Spinal cord (tissue), 10 donors: ENCODE measurements at places on chromosomes 3 and 15. TPM values are rescaled to one million over a fixed set of nuclear protein-coding genes. Genes with fewer than 3 reads are reported as not detected.

The DNAH12 gene
- 2.8 TPM for total RNA-seq

The DNAJC17 gene
- total RNA-seq, result 47.4 TPM

The CNTN4 gene
- total RNA-seq, result 88.0 TPM

The CDHR4 gene
- 0.28 TPM for total RNA-seq

DNA sequence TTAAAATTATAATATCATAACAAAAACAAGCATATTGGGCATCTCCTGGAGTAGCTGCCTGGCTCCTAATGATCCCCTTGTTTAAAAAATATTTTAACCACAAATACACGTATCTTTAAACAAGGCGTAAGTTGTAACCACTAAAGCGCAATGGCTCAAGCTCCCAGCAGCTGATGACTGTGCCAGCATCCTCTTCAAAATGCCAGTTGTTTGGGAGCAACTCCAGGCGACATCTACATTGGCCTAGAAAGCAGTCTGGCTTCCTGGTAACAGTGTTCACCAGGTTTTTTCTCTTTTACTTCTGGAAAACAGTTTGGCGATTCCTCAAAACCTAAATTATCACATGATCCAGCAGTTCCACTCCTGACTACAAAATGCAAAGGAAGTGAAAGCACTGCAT is 13.8 kb downstream of the PCOLCE2 start:
- no peak for DNase-seq

- no peak for DNase-seq
Measured at GRCh38 chr15:33163816-33164215, 30.7 kb downstream of the FMN1 start.

- DNase-seq, result peak; percentile 50
Measured at GRCh38 chr3:42830437-42831320, 21.4 kb downstream of the ACKR2 start.

DNA sequence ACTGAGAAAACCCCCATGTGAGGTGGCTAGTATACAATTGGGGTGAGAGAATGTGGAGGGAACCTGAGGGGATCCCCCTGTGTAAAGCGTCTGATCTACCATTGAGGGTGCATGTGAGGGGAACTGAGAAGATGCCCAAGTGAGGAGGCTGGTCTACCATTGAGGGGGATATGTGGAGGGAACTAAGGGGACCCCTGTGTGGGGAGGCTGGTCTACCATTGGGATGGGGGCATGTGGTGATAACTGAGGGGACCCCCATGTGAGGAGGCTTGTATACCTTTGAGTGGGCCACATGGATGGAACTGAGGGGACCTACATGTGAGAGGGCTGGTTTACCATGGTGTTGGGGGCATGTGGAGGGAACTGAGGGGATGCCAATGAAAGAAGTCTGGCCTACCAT is 160.8 kb downstream of the FBLN2 start:
- DNase-seq, result no peak

DNA sequence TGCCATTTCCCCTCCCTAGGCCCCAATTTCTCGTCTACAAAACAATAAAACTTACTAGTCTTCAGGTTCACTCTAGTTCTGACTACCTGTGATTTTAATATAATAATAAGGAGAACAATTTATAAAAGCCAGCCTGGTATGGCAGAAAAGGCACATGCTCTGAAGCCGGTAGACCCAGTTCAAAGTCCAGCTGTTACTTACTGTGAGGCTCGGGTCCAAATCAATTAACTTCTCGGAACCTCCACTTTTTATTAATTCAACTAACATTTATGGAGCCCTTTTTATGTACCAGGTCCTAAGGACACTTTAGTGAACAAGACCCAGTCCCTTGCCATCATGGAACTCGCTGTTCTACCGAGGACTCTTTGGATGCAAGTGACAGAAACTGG is 53.8 kb upstream of the SMAD3 start:
- no peak for DNase-seq

DNA sequence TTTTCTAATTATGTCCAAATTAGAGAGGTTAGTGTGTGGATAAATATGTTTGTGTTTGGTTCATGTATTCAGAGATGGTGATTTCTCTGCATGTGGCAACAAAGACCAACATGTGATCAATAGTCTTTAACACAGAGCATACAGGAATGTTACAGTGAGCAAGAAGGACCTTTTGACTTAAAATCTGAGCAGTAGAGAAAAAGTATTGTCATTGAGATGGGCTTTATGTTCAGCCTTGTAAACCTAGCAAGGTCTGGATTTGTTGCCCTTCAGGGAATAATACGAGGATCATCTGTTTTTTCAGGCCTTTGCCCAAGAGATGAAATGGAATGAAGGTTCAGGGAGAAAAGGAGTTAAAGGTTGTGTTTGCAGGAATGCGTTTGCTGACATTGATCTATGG is 161.8 kb upstream of the NECTIN3 start:
- no peak for DNase-seq

DNA sequence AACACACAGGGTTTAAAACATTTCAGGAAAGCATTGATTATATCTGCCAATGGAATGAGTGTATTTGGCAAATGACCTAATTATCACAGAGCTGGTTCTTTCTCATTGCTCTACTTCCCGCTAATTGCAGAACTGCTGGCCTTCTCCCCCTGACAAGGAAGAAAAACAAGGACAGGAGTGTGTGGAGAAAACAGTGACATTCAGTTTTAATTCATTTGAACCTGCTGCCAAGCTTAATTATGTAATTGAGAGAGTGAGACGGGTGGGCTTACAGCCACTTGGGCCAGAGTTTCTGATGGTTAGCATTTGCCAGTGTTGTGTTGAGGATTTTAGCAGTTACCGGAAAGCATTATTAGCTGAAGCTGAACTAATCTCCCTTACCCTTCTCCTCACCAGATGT is 301.4 kb downstream of the RBMS3 start:
- peak; percentile 24 for DNase-seq

- DNase-seq, result peak; percentile 76
Measured at GRCh38 chr3:123042413-123042812, 14.8 kb upstream of the SEMA5B start.

- DNase-seq, result no peak
Measured at GRCh38 chr15:83720468-83720867, 66.5 kb downstream of the ADAMTSL3 start.

GRCh38 chr3:51500632-51501131 is 867 bp upstream of the DCAF1 start:
- DNase-seq, result no peak
